ENCODE measurements at places on chromosomes 5 and 9. TPM values are rescaled to one million over a fixed set of nuclear protein-coding genes. Genes with fewer than 3 reads are reported as not detected.
A peak's percentile ranks its signal among the peaks of the same experiment; 100 is the strongest.

The SLC28A3 gene
- total RNA-seq, result not detected

DNA sequence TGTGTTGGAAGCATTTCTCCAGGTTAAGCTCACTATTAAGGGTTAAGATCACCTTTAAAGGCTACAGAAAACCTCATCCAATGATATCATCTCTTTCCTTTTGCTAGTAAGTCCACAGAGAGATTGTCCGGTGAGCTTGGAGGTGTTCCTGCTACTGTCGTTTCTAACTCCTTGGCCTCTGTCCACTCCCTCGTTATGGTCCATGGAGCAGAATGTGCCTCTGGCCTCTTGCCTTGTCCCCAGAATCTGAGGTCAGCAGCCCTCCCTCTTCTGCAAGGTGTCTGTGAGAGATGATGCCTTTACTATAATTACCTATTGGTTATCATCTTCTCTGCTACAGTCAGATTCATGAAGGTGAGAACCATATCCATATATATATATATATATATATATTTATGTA is 15.0 kb downstream of the ORM2 start:
- no peak overlapping the region for H3K4me3 ChIP-seq
- no peak overlapping the region for H3K27ac ChIP-seq
- H3K4me1 ChIP-seq, result peaks cover 19% of the 10 kb centered on the region
- DNase-seq, result no peak
- H3K27me3 ChIP-seq, result no peaks in the 10 kb centered on the region

GRCh38 chr5:111135363-111135762 is 43.2 kb downstream of the WDR36 start:
- no peaks in the 10 kb centered on the region for H3K27me3 ChIP-seq
- DNase-seq, result no peak
- H3K27ac ChIP-seq, result no peak overlapping the region
- H3K4me1 ChIP-seq, result no peaks in the 10 kb centered on the region
- no peak overlapping the region for H3K4me3 ChIP-seq

GRCh38 chr5:180596115-180596667 is 4.9 kb upstream of the SCGB3A1 start:
- no peak for DNase-seq
- peak overlapping the region; percentile 73 for H3K27ac ChIP-seq
- no peak overlapping the region for H3K4me3 ChIP-seq
- peaks cover 8% of the 10 kb centered on the region for H3K27me3 ChIP-seq

The CDX1 gene
- 0.57 TPM for total RNA-seq
